Left lung (tissue), 14 donors: ENCODE measurements at places on chromosomes 5 and 9. TPM values are rescaled to one million over a fixed set of nuclear protein-coding genes. Genes with fewer than 3 reads are reported as not detected.

Gene CCIN
- 0.15 TPM for polyA plus RNA-seq

Gene ACOT12
- 0.29 TPM for polyA plus RNA-seq

Gene PPIC
- polyA plus RNA-seq, result 36.7 TPM

Gene RAB3C
- polyA plus RNA-seq, result 1.3 TPM

Gene SARDH
- 11.7 TPM for polyA plus RNA-seq

Gene TAF1L
- polyA plus RNA-seq, result 0.16 TPM

Gene GPR151
- not detected for polyA plus RNA-seq

Gene TMEM171
- not detected for polyA plus RNA-seq

Gene IL7R
- polyA plus RNA-seq, result 10.0 TPM

Gene RNF14
- 49.1 TPM for polyA plus RNA-seq

Gene KIF4B
- 0.35 TPM for polyA plus RNA-seq

Gene CACNA1B
- polyA plus RNA-seq, result 0.31 TPM

Gene SOHLH1
- not detected for polyA plus RNA-seq

Gene HMCN2
- polyA plus RNA-seq, result 0.58 TPM

Gene PRUNE2
- polyA plus RNA-seq, result 4.3 TPM

Gene GFPT2
- polyA plus RNA-seq, result 9.1 TPM

Gene CRB2
- polyA plus RNA-seq, result 0.43 TPM

Gene PKD2L2
- 0.45 TPM for polyA plus RNA-seq

Gene GABRP
- 1.2 TPM for polyA plus RNA-seq

Gene FGF1
- polyA plus RNA-seq, result 1.5 TPM

Gene IFNB1
- not detected for polyA plus RNA-seq

Gene QRFP
- 0.51 TPM for polyA plus RNA-seq

Gene HMGCR
- 56.8 TPM for polyA plus RNA-seq

Gene FAM81B
- 1.4 TPM for polyA plus RNA-seq

Gene RANBP17
- polyA plus RNA-seq, result 27.1 TPM

Gene ENTPD2
- 2.0 TPM for polyA plus RNA-seq

Gene PCDHB16
- polyA plus RNA-seq, result 6.8 TPM

Gene OR1Q1
- polyA plus RNA-seq, result not detected

Gene CBY3
- polyA plus RNA-seq, result 0.82 TPM

Gene SCGB3A2
- polyA plus RNA-seq, result 1,496 TPM

Gene CHSY3
- 7.7 TPM for polyA plus RNA-seq

Gene PCDHGB3
- polyA plus RNA-seq, result 2.7 TPM

Gene OTP
- polyA plus RNA-seq, result not detected

Gene ENHO
- polyA plus RNA-seq, result 1.6 TPM

Gene TMC1
- polyA plus RNA-seq, result 0.74 TPM

Gene NPR3
- 41.4 TPM for polyA plus RNA-seq

Gene ANKRD55
- 0.73 TPM for polyA plus RNA-seq

Gene CD72
- 3.4 TPM for polyA plus RNA-seq

Gene GPR21
- 0.22 TPM for polyA plus RNA-seq

Gene SPATA6L
- 3.2 TPM for polyA plus RNA-seq

Gene SPINK7
- polyA plus RNA-seq, result 0.83 TPM

Gene C5orf52
- not detected for polyA plus RNA-seq

Gene FGF10
- polyA plus RNA-seq, result 46.2 TPM

Gene NR2F1
- polyA plus RNA-seq, result 187 TPM

Gene NR4A3
- polyA plus RNA-seq, result 0.32 TPM

Gene ZDHHC11B
- polyA plus RNA-seq, result 41.6 TPM

Gene PCDHA10
- 0.65 TPM for polyA plus RNA-seq

Gene PCDHB12
- 4.6 TPM for polyA plus RNA-seq

Gene TERT
- polyA plus RNA-seq, result 0.23 TPM

Gene FAXDC2
- 38.8 TPM for polyA plus RNA-seq

Gene FBXL7
- polyA plus RNA-seq, result 27.1 TPM

Gene WDR38
- 8.3 TPM for polyA plus RNA-seq

Gene CAMK2A
- polyA plus RNA-seq, result 4.5 TPM

Gene ITGA1
- polyA plus RNA-seq, result 93.5 TPM
